Nephron progenitor cell (in vitro differentiated cells): ENCODE measurements at places on chromosomes 13 and 19.

GRCh38 chr19:34363094-34363493 is 1.9 kb upstream of the GPI start:
- DNase-seq, result no peak

DNA sequence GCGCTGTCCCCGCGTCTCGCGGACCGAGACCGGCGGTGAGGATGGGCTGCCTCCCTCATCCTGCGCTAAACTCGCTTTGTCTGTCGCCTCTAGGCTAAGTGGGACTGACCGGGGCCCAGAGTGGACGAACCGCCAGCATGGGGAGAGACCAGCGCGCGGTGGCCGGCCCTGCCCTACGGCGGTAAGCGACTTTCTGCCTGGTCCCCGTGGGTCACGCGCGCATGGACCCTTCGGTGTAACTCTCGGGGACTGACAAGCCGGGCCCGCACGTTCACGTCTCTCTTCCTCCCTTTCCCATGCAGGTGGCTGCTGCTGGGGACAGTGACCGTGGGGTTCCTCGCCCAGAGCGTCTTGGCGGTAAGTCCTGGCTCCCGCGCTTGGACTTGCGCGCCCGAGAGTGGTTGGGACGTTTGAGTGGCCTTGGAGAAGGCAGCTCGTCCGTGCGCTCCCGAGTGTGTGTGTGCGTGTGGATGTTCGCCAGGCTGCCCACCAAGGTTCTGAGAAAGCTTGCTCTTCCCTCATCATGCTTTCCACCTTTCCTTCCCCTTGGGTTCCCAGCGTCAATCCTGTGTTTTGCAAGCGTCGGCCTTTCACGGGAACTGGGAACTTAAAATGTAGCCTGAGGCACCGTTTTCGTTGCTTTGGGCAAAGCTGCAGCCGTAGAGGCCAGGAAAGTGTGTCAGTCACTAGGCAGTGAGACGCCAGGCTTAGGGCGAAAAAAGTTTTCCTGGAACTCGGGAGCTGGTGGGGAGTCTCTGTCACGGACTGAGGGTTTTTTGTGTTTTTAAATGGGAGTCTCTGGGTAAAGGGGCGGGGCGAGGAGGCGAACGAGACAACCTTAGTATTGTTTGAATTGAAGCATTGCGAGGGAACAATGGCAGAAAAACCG is 927 bp downstream of the COL4A2 start:
- peak; percentile 59 for DNase-seq

DNA sequence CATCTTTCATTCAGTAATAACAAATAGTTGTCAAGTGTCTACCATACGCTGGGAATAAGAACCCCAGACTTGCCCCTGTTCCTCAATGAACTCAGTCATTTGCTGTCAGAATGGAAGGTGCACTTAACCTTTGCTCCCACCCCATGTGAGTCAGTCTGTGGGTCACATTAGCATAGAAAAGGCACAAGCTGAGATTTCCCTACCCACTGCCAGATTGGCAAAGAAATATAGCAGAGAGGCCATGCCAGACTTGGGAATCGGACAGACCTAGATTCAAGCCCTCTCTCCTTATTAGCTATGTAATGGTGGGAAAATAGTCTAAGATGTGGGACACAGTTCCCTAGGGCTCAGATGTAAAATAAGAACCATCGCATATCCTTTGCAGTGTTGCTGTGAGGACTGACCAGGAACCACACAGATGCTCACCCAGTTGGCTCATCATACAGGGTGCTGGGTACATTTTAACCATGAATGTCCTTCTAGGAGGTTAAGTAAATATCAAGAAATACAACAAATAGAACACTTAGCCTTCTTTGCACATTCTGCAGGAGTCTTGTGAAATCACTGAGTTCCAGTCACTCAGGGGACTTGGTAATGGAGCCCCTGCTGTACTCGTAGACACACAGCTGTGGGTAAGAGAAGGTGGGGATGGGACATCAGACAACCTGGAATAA is 218.2 kb downstream of the FGF14 start:
- no peak for DNase-seq

DNA sequence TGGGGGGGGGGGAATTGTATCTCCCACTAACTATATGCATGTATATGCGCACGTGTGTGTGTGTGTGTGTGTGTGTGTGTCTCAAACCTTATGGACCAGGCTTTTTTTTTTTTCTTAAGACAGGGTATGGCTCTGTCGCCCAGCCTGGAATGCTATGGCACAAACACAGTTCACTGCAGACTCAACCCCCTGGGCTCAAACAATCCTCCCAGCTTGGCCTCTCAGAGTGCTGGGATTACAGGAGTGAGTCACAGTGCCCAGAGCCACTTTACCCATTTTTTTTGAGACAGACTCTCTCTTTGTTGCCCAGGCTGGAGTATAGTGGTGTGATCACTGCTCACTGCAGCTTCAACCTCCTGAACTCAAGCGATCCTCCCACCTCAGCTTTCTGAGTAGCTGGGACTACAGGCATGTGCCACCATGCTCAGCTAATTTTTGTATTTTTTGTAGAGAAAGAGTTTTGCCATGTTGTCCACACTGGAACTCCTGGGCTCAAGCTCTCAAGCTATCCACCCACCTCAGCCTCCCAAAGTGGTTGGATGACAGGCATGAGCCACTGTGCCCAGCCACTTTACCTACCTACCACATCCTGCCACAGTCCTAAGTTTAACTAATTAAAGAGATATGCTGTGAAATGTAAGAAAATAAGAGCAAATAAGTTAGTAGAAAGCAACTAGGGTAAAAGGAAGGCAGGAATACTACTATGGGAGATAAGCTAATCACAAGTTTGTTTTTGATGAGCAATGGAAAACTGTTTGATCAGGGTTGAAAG is 2.4 kb downstream of the ZMYM5 start:
- no peak for DNase-seq

GRCh38 chr13:46637213-46637612 is 84.2 kb downstream of the LRCH1 start:
- DNase-seq, result no peak

DNA sequence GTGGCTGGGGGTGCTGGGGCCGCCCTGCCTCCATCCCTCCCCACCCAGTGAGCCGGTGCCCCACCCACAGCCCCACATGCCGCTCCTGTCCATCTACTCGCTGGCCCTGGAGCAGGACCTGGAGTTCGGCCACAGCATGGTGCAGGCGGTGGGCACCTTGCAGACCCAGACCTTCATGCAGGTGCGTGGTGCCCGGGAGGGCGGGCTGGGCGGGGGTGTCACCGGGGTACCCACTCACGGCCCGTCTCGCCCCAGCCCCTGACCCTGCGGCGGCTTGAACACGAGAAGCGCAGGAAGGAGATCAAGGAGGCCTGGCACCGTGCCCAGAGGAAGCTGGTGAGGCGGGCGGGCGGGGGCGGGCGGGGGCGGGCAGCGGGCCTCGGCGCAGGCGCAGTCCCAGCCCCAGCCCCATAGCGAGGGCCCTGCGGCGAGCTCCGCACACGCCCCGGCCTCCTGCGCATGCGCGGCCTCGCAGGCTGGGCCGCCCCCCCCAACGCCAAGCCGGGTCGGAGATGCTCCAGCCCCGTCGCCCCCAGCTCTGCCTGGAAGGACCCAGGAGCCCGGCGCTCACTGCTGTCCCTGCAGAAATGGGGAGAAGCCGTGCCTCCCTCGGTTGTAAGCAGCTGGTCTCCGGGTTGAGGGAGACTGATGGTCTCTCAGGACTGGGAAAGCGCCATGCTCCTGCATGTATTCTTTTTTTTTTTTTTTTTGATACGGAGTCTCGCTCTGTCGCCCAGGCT is 7.7 kb downstream of the ARHGAP45 start:
- no peak for DNase-seq

GRCh38 chr19:19403373-19403901 is 2.0 kb upstream of the GATAD2A start:
- no peak for DNase-seq

DNA sequence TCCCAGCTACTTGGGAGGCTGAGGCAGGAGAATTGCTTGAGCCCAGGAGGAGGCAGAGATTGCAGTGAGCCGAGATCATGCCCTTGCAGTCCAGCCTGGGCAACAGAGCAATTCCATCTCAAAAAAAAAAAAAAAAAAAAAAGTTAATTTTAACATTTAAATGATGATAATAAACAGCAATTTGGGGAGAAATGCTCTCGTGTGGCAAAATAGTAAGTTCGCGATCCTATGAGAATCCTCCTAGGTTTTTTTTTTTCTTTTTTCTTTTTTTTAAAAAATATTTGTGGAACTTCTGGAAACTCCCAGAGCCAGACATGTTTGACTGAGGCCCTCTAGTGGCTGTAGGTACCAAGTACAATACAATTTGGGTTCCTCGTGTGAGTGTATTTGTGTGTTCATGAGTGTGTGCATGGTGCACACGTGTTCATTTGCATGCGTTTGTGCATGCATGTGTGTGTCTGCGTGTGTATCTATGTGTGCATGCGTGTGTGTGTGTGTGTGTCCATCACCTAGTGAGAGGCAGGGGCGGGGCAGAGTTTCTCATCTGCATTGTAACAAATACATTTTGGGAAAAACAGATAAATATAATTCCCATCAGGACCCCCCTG is 31.2 kb downstream of the TMPRSS9 start:
- peak; percentile 33 for DNase-seq

GRCh38 chr19:5077209-5077515 is 108.2 kb downstream of the KDM4B start:
- DNase-seq, result no peak
